Activated T-cell treated with anti-CD3 and anti-CD28 coated beads, Interleukin-2, amount 50 U/mL, for 72 hours (primary cell): ENCODE measurements at places on chromosomes 3 and 15. TPM values are rescaled to one million over a fixed set of nuclear protein-coding genes. Genes with fewer than 3 reads are reported as not detected.
A peak's percentile ranks its signal among the peaks of the same experiment; 100 is the strongest.

GRCh38 chr3:170207717-170208116 lies 14.5 kb upstream of the PRKCI start:
- no peak for DNase-seq

DNA sequence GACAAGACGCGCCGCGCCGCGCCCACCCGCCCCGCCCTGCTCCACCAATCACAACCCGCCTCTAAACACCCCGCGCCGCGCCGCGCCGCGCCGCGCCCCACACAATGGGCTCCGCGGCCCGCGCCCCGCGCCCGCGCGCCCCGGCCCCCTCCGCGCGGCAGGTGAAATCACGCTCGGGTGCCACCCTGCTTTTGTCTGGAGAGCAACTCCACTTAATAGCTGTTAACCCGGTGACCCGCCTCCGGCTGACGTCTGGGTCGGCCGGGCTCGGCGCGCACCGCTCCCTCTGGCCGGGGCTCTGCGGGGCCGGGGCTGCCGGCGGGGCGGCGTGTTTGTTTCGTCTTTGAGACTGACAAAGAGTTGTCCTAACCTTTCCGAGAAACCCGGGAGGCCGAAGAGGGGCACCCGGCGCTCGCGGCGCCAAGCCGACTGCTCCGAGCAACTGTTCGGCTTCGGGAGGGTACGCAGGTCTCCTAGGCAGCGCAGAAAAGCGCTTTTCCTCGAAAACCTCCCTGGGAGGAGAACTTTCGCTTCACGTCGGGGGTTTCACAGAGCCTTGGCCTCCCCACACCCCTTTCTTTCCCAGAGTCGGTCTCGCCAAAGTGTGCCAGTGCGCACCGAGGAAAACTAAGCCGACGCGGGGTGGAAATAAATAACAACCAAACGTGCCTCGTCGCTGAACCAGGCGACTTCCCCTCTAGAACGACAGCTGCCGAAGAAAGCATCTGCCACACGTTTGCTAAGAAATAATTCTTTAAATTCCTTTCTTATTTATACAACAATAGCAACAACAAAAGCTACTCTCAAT lies 518.4 kb downstream of the FOXP1 start:
- DNase-seq: peak; percentile 67

GRCh38 chr3:39327053-39327745 lies 2.3 kb upstream of the CCR8 start:
- no peak for DNase-seq

DNA sequence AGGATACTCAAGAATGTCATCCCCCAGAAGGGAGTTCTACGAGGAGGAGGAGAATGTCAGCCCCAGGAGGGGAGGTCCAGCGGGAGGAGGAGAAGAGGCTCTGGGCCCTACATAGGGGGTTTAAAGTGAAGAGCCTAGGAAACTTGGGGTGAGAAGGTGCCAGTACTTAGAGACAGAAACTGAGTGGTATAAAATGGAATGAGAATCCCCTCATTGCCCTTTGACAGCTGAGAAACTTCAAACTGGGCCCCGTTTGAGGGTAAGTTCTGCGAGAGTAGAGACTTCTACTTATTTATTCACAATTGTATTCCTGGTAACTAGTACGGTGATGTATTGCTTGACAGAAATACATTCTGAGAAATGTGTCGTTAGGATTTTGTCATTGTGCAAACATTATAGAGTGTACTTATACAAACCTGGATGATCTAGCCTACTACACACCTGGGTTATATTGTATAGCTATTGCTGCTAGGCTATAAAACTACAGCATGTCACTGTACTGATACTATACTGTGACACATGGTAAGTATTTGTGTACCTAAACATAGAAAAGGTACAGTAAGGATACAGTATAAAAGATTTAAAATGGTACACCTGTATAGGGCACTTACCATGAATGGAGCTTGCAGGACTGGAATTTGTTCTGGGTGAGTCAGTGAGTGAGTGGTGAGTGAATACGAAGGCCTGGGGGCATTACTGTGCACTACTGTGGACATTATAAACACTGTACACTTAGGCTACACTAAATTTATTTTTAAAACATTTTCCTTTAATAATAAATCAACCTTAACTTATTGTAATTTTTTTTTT lies 62.0 kb downstream of the TSC22D2 start:
- no peak for DNase-seq

- DNase-seq: peak; percentile 40
These were observed 80.6 kb downstream of the ARIH1 start for GRCh38 chr15:72554471-72555425.

DNA sequence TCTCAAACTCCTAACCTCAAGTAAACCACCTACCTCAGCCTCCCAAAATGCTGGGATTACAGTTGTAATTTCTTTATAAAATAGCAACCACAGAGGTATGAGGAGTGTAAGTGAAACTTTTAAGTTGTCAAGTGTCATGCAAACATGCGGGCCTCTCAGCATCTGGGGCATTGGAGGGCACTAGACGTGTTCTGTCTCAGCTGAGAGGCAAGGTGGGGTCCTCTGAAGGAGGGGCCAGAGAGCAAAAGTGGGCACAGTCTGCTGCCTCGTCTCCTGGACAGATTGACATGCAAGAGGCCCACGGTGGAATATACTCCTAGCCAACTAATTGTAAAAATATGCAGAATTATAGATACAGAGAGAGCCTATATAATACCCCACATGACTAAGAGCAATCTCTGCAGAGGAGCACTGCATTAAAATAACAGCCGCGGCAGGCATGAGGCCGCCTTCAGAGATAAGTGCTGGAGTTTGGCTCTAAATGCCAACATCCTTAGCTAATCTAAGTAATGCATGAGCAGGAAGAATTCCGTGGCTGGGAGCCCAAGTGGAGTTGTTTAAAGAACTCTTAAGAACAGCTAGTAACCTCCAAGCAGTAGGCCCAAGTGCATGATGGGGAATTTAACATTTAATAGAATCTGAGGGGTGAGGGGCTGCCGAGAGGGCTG lies 87.8 kb upstream of the RNU6-1 start:
- no peak for DNase-seq

- DNase-seq: no peak
These were observed 60.3 kb downstream of the CTNNB1 start for GRCh38 chr3:41259449-41260062.

- peak; percentile 41 for DNase-seq
These were observed 261.6 kb upstream of the LMCD1 start for GRCh38 chr3:8239718-8240695.

DNA sequence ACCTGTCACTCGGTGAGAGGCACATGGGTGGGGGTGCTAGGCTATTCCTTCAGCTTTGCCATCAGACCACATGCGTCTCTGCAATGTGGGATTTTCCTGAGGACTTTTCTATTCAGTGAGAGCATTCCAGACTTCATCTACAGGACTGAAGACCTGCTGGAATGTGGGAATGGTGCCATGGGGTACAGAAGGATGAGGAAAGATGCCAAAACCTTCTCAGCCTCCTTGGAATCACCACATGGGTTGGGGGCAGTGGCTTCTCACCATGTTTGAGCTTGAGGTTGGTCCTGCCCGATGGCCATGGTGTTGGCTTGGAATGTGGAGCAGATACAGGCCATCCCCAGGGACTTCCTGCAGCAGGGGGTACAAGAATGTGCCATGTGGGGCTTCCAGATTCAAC lies 80.9 kb upstream of the KLF13 start:
- DNase-seq: no peak

GRCh38 chr3:142259359-142259758 lies 34.0 kb upstream of the GK5 start:
- no peak for DNase-seq

GRCh38 chr3:25355034-25355885 lies 72.8 kb upstream of the RARB start:
- DNase-seq: no peak

DNA sequence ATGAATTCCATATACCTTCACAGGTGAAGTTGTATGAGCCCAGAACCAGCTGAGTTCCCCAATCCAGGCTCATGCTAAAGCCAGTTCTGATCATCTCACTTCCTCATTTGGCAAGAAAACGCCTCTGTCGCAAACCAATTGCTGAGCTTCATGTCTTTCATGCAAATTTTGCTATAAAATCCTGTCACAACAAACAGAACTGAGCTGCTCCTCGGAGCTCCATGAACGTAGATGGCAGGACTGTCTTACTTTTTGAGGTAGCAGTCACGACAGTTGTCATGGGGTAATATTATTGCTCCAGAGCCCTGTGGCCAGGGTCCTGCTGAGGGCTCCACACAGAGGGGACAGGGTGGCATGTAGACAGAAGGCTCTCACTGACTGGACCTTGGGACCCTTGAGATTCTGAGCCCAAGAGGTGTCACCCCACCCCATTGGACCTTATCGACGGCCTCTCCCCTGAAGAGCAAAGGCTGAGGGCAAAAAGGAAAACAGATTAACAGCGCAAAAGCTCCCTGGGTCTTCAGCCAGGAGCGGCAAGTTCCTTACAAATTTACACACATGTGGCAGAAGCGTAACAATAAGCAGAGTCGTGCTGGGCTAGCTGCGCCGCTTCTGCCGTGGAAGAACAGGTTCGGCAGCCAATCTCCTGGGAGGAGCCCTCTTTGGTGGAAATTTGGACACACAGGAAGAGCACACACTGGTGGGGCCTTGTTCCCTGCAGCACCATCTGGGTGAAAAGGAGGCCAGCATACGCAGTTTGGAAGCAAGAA lies 249.2 kb downstream of the OPA1 start:
- no peak for DNase-seq

DNA sequence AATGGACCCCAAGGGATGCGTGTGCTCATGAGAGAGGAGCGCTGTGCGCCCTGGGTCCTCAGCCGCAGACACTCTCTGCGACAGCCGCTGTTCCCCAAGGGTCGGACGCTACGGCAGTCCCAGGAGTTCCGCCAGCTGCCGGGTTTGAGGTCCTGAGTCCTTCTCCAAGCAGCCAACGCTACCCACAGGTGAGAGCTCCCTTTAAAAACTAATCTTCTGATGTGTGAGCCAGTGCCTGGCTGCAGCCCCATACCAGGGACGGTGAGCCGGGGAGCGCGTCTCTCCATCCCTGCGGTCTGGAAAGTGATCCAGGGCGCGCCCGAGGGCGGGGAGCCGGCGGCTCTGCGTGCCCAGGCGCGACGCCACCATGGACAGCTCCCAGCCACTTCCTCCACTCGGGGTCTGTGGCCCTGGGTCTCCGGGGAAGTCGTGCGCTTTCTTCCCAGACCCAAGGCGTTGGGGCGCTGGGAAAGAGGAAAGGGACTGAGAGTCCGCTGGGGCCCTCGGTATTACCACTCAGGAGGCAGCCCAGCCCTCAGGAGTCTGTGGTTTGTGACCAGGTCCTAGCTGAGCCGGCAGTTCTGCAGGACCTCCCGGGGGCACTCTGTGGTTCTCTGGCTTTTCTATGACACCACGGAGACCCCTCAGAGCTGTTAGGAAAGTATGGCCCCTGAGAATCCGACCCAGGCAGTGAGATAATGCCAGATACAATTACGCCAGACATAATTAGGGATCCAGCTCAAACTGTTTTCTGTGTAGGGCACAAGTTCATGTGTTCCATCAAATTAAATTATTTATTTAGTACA lies 1.4 kb downstream of the CEMIP start:
- DNase-seq: peak; percentile 39

GRCh38 chr3:108292450-108292849 lies 3.9 kb upstream of the HHLA2 start:
- no peak for DNase-seq

GRCh38 chr3:134244921-134245320 lies 5.7 kb downstream of the RYK start:
- no peak for DNase-seq

DNA sequence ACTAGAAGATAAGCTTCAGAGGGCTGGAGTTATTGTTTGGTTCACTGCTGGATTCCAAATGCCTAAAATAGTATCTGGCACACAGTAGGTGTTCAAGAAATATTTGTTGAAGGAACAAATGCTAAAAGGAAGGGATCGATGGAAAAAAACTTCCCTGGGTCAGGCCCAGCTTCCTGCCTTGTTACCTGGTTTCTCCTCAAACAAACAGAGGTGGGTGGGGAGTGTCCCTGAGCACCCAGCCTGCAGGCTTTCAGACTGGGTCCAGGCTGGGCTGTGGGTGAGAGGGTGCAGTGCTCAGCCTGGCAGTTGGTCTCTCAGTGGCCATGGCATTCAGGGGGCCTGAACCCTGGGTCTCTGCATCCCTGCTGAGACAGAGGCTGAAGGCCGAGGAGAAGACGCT lies 14.4 kb upstream of the STRA6 start:
- DNase-seq: no peak

- no peak for DNase-seq
These were observed 77.2 kb downstream of the MYO1E start for GRCh38 chr15:59295261-59296001.

GRCh38 chr15:64287953-64288352 lies 68.0 kb downstream of the CSNK1G1 start:
- no peak for DNase-seq

- no peak for DNase-seq
These were observed 157.1 kb upstream of the TMC3 start for GRCh38 chr15:81531109-81531592.

DNA sequence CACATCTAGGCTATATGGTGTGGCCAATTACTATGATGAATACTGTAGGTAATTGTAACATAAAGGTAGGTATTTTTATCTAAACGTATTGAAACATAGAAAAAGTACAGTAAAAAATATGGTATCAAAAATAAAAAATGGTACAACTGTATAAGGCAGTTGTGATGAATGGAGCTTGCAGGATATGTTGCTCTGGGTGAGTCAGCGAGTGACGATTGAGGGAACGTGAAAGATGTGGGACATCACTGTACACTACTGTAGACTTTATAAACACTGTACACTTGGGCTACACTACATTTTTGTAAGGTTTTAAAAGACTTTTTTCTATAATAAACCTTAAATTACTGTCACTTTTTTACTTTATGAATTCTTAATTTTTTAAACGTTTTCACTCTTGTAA lies 10.3 kb downstream of the CTNNB1 start:
- DNase-seq: no peak

DNA sequence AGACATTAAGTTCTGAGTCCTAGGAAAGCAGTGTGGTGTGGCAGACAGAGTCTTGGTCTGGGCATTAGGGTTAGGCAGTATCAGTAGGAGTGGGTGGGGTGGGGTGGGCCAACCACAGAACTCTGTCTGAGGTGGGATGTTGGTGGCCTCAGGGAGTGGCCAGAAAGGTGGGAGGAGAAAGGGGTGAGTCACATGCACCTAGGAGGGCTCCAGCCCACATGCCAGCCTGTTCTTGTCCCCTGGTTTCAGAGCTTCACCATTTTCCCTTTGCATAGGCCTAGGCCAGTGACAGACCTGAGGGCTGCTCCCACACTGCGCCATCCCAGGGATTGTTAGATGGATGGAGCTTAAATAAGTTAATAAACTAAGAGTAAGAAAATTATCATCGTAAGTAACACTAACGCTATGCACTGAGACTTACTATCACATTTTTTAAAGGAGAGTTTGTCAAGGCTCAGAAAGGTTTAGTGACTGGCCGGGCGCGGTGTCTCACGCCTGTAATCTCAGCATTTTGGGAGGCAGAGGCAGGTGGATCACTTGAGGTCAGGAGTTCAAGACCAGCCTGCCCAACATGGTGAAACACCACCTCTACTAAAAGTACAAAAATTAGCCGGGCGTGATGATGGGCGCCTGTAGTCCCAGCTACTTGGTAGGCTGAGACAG lies 33.8 kb downstream of the DNASE1L3 start:
- no peak for DNase-seq

- no peak for DNase-seq
These were observed 361 bp upstream of the LCMT2 start for GRCh38 chr15:43330780-43331087.

Gene PARP9
- 38.1 TPM for total RNA-seq

Gene NCKIPSD
- 27.8 TPM for total RNA-seq

Gene SUCNR1
- not detected for total RNA-seq

Gene GOLGA6L7
- total RNA-seq: not detected

Gene TIGIT
- total RNA-seq: 77.2 TPM

Gene PPP2R3A
- 0.49 TPM for total RNA-seq

Gene MUC4
- total RNA-seq: 0.42 TPM

Gene SYNPR
- not detected for total RNA-seq

Gene CACNA2D2
- 3.3 TPM for total RNA-seq

Gene BLM
- 90.9 TPM for total RNA-seq

Gene ZMYND10
- total RNA-seq: 1.2 TPM

Gene CKMT1B
- not detected for total RNA-seq

Gene NISCH
- total RNA-seq: 81.7 TPM
